ENCODE measurements at places on chromosomes 1 and 21.
A peak's percentile ranks its signal among the peaks of the same experiment; 100 is the strongest.

- DNase-seq = no peak
These were observed 2.9 kb upstream of the KIF17 start for GRCh38 chr1:20720631-20721091.

GRCh38 chr1:242847390-242847993 is 323.0 kb upstream of the PLD5 start:
- DNase-seq = no peak

DNA sequence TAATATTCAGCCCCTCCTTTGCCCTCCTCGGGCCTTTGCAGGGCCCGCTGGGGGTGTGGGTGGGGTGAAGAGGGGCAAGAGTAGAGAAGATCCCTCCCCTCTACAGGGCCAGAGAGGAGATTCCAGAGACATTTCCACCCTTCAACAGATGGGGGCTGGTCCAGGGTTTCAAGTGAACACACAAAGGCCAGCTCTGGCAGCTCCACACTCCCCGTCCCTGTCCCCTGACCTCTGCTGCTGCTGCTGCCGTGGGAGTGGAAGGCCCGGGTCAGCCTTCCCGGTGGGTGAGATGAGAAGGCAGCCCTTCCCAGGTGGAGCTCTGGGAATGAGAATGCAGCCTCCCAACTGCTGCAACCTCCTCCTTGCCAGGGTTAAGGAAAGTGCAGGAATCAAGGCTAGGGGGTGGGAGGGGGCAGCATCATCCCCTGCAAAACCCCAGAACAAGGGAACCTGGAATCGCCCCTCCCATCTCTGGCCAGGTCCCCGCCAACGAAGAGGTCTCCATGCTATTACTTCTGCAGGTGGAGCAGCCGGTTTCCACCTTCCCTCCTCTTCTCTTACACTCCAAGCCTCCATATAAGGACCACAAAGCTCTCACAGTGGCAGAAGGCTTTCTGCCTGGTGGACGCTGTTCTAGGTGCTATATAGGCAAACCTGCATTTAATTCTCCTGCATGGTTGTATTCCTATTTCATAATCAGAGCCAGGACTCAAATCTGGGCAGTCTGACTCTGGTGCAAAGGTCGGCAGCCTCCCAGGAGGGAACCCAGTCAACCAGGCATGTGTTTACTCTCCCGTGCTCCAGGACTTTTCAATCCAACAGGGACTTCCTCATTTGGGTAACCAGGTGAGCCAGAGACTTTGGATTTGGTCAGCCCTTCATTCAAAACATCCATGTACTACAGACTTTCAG is 22.9 kb upstream of the ARHGEF10L start:
- DNase-seq = no peak

DNA sequence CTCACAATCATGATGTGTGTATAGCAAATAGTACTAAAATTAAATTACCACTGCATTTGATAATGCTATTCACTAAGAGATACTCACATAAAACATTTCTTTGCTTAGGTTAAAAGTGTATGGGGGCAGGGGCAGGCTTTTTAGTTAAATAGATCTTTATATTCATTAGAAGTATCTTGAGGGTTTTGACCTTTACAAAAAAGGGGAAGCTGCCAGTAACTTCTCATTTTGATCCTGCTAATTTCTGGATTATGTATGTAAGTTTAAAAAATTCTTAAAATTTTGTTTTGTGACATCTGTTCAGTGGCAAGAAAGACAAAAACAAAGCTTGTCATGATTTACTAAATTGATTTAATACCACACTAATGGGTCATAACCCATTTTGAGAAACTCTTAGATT is 45.8 kb upstream of the S1PR1 start:
- DNase-seq = no peak

GRCh38 chr1:91099746-91100621 is 78.1 kb upstream of the ZNF644 start:
- DNase-seq = no peak

GRCh38 chr1:37861151-37861550 is 1.8 kb upstream of the MTF1 start:
- DNase-seq = no peak

DNA sequence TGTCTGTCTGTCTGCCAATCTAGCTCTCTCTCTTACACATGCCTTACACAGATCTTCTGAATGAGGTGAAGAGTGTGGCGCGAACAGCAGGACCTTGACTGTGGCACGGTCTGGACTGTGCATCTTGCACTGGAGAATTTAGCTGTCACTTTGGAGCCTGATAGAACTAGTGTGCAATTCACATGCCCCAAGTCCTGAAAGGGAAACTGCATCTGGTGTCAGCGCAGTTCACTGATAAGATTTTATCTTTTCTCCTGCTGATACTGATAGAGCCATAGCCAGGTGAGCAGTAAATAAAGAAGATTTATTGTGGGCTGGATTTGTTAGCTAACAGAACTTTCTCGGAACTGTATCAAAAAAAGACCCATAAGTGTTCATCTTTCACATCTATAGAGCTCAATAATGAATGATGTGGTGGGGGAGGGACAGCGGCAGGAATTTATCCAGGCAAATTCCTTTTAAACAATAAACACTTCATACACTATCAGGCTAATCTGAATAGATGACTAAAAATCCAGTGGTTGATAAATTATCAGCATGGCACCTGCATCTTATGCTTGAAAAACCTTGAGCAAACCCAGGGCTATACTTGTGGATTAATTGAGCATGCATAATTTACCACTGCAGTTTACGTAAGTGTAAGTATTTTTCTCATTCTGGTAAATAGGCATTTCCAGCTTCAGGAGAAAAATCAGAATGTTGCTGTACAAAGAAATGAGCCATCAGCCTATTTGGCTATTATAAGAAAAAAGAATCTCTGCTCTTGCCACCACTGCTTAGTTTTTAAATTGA is 104.1 kb downstream of the NTNG1 start:
- DNase-seq = no peak

DNA sequence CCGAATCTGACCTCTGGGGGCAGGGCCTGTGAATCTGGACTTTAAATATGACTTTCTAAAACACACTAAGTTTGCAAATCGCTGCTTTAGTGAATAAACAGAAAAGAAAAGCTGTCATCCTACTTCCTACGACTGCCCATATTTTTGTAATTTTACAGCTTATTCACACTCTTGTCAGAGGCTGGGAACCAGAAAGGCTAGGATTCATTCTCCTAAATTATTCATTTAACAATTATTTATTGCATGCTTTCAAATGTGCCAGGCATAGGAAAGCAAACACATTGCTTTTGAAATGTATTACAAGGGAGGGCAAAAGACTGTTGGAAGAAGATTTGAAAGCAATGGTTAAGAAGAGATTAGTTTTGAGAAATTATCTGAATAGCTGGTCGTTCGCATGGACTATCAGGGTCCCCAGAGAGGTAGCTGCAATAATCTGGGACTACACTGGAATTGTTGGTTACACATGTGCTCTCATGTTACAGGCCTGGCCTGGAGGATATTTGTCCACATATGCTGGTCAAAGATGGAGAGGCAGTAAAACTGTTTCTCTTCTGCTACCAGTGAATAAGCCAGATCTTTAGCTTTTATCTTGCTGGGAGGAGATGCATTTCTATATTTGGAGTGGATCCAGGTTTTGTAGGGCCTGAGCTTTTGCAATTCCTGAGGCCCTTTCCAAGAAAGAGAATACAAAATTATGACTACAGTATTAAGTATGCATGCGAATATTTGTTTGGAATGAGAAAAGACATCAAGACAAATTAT is 29.6 kb upstream of the SFPQ start:
- DNase-seq = no peak

- no peak for DNase-seq
These were observed 1.8 kb upstream of the LIN9 start for GRCh38 chr1:226310637-226311195.

- DNase-seq = peak; percentile 42
These were observed 87.0 kb downstream of the SIPA1L2 start for GRCh38 chr1:232542633-232543593.

DNA sequence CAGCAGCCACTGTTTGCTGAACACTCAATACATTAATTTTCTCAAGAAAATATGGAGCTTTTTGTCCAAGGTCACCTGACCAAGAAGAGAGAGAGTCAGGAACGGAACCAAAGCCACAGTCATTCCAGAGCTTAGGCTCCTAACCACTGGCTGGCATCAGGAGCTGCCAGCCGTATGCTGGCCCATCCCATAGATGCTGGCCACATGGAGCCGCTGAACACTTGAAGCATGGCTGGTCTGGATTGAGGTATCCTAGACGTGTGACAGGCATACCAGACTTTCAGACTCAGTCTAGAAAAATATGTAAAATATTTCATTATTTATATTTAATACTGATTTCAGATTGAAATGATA is 458.7 kb downstream of the MATN1 start:
- no peak for DNase-seq

DNA sequence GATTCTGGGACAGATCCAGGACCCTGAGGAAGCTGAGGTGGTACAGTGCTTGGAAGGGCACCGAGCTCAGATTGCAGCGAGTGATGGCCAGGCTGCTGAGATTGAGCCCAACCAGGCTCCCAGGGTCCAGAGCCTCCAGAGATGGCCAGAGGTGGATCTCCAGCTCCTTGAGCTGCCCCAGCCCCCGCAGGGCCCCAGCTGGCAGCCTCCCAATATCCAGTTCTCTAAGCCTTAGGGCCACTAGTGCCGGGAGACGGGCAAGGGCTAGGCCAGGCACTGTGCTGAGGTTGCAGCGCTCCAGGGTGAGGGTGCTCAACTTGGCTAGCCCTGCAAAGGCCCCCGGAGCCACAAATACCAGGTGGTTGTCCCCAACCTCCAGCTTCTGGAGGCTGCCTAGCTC is 3.4 kb downstream of the LINGO4 start:
- no peak for DNase-seq

- no peak for DNase-seq
These were observed 25.3 kb upstream of the SDC3 start for GRCh38 chr1:30933874-30934252.

Data from NCI-H2081 (cell line).